ENCODE measurements at places on chromosomes 7 and 10. TPM values are rescaled to one million over a fixed set of nuclear protein-coding genes. Genes with fewer than 3 reads are reported as not detected.
A peak's percentile ranks its signal among the peaks of the same experiment; 100 is the strongest.

GRCh38 chr10:21329995-21330627 lies 195.4 kb downstream of the SKIDA1 start:
- DNase-seq, result no peak

- no peak for DNase-seq
Observed at GRCh38 chr7:126574276-126575250, 678.2 kb downstream of the GRM8 start.

GRCh38 chr10:14179251-14179650 lies 151.5 kb downstream of the FRMD4A start:
- no peak for DNase-seq

DNA sequence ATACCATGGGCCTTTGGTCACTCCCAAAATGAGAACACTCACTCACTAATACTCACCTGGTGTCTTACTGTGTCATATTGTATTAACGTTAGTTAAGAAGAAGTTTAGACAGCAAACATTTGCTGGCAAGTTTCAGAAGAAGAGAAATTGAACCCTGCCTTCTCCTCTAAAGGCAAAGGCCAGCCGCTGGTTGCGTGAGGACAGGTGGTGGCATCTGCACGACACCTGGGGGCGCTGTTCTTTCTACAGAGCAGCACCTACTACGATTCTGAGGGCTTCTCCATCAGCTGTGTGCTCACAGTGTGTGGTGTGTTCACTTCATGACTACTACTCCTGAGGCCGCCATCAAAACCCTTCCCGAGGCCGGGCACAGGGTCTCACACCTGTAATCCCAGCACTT lies 17.9 kb upstream of the CLEC2L start:
- DNase-seq, result peak; percentile 41

- DNase-seq, result no peak
Observed at GRCh38 chr10:29353305-29353704, 64.4 kb downstream of the LYZL1 start.

DNA sequence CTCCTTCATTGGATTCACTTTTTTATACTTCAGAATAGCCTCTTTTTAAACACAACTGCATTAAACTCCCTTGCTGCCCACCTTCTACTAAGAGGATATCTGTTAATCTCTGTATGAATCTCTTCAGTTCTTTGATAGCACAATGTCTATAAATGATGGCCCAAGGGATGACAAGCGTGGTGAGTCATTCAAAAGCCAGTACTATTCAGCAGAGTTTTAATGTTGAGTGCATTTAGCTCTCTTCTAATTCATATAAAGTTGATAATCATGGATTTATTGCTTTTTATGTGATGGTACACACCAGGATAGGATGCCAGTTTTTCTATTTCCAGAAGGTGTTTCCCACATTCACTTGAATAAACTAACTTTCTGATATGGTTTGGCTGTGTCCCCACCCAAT lies 57.4 kb upstream of the HECTD2 start:
- no peak for DNase-seq

DNA sequence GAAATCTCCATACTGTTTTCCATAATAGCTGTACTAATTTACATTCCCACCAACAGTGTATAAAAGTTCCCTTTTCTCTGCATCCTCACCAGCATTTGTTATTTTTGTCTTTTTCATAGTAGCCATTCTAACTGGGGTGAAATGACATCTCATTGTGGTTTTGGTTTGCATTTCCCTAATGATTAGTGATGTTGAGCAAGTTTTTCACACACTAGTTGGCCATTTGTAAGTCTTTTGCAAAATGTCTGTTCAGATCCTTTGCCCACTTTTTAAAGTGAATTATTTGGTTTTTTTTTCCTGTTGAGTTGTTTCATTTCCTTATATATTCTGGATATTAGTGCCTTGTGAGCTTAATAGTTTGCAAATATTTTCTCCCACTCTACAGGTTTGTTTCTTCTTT lies 101.0 kb upstream of the NFE2L3 start:
- DNase-seq, result no peak

DNA sequence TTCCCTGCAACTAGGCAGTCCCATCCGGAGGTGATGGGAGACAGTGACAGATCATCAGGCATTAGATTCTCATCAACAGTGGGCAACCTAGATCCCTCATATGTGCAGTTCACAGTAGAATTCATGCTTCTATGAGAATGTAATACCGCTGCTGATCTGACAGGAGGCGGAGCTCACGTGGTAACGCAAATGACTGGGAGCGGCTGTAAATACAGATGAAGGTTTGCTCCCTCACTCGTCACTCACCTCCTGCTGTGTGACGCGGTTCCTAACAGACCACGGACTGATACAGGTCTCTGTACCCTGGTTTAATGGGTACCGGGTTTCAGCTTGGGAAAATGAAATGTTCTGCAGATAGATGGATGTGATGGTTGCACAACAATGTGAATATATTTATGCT lies 47.8 kb upstream of the PIK3AP1 start:
- no peak for DNase-seq

- no peak for DNase-seq
Observed at GRCh38 chr7:135784013-135784412, 35.4 kb upstream of the FAM180A start.

- DNase-seq, result peak; percentile 40
Observed at GRCh38 chr10:132412316-132413192, 15.6 kb downstream of the PWWP2B start.

- DNase-seq, result peak; percentile 89
Observed at GRCh38 chr7:30800785-30801252, 29.6 kb downstream of the MINDY4 start.

- no peak for DNase-seq
Observed at GRCh38 chr10:121485436-121486139, 112.7 kb downstream of the FGFR2 start.

GRCh38 chr10:127996586-127996985 lies 89.7 kb downstream of the PTPRE start:
- DNase-seq, result no peak

- DNase-seq, result peak; percentile 57
Observed at GRCh38 chr7:127770885-127771284, 118.9 kb downstream of the SND1 start.

- no peak for DNase-seq
Observed at GRCh38 chr10:101273330-101273729, 44.1 kb upstream of the LBX1 start.

DNA sequence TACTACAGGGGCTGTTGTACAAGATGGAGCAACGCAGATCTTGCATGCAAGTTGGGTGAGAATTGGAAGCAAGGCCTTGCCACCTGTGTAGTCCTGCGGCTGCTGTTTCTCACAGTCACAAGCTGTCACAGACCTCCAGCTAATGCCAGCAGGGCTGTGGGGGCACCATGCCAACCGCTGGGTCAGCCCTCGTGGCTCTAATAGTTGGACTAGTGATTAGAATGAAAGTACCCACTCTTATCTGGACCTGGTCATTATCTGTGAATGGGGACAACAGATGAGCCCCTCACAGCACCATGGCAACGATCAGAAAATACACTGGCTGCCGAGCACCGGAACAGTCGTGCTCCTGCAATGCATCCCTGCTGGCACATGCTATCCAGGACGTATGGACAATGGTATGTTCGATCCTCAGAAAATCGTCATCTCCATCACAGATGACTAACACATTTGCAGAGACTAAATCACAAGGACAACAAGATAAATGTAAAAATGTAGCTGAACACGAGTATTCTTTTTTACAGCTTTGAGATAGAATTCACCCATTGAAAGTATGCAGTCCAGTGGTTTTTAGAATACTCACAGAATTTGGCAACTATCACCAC lies 80.4 kb upstream of the CALN1 start:
- DNase-seq, result peak; percentile 74

- DNase-seq, result no peak
Observed at GRCh38 chr7:7554021-7554432, 12.7 kb upstream of the MIOS start.

GRCh38 chr10:70573599-70574506 lies 28.7 kb downstream of the PRF1 start:
- DNase-seq, result no peak

GRCh38 chr7:101232141-101232850 lies 5.3 kb downstream of the CLDN15 start:
- DNase-seq, result peak; percentile 56

GRCh38 chr7:144378651-144379050 lies 23.4 kb downstream of the ARHGEF5 start:
- no peak for DNase-seq

- peak; percentile 84 for DNase-seq
Observed at GRCh38 chr7:90320801-90321494, at the start of gene FAM237B. Gene FAM237B (minus strand): TSS chr7:90321304. CDS start chr7:90319748, 1,556 bp downstream.

DNA sequence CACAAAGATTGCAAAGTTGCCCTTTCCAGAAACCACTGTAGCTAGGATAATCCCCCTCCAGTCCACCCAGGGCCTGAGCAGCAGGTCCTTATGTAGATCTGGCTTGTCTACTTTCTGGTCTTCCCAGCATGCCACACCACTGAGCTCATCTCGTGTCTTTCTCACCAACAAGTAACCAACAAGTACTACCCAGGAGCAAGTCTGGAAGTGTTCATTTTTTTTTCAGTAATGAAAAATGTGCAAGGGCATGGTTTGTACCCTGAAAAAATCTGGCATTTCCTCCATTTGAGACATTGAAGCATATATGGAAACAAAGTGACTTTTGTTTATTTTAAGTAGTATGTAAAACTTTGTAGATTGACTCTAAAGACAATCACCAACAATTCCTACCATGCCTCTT lies 120.8 kb downstream of the INHBA start:
- no peak for DNase-seq

DNA sequence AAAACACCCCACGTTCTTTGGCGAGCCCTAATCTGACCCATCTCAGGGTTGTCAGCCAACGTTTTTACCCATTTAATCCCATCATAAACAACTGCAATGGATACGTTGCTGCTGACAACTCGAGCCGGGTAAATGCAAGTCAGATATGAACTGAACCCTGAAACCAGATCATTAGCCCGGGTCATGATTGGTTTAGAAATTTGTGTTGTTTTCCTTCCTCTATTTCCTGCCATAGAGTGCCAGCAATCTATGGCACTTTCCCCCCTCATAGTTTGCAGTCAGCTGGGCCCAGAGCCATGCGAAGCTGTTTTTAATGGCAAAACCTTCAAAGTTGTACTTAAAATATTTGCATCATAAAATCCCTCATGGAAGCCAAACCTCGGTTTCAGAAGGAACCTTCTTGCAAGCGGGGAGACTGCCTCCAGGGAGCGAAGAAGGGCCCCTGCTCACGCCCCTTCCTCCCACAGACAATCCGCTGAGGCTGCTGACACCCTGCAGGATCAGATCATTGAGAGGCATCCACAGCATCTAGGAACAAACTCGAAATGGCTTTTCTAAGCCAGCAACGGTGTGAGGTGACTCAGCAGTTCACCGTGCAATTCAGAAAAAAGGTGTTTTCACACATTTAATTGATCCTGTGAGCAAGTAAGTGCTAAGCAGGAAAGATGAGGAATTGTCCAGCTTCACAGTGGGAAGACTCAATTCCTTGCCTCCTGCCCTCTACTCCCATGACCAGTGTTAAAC lies 710.1 kb downstream of the PARD3 start:
- DNase-seq, result no peak

DNA sequence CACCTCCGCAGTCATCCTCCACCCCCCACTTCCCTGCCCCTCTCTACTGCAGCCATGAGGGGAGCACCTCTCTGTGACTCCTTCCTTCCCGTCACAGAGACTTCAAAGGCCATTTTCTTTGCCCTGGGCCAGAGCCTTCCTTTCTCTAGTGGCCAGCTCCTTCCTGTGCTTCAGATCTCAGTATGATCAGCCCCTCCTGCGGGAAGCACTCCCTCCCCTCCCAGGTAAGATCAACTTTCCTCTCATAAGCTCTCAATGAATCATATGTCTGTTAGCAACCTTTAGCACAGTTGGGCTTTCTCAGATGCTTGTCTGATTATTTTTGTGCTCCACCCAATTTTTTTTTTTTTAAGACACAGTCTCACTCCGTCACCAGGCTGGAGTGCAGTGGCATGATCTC lies 241.0 kb upstream of the PRSS1 start:
- DNase-seq, result no peak

DNA sequence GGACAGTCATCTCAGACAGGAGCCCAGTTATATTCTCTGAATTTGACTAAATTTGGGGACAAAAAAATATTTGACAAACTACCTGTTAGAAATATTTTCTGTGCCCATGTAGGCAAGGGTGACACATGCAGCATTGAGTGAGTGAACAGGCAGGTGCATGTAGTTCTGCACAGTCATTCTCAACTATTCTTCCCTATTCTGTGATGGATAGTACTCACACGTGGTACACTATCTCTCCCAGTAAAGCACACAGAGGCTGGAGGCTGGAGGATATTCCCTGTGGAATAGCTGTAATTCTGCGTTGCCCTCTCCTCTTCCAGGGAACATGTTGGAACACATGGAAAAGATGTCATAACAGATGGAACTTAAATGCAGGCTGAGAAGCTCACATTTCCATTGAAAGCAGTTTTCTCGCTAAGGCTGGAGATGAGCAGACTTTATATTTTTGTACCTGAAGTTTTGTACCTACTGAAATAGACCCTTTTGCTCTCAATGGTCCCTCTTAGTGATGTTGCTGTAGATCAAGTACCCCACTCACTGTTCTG lies 75.0 kb downstream of the GPR141 start:
- DNase-seq, result no peak

DNA sequence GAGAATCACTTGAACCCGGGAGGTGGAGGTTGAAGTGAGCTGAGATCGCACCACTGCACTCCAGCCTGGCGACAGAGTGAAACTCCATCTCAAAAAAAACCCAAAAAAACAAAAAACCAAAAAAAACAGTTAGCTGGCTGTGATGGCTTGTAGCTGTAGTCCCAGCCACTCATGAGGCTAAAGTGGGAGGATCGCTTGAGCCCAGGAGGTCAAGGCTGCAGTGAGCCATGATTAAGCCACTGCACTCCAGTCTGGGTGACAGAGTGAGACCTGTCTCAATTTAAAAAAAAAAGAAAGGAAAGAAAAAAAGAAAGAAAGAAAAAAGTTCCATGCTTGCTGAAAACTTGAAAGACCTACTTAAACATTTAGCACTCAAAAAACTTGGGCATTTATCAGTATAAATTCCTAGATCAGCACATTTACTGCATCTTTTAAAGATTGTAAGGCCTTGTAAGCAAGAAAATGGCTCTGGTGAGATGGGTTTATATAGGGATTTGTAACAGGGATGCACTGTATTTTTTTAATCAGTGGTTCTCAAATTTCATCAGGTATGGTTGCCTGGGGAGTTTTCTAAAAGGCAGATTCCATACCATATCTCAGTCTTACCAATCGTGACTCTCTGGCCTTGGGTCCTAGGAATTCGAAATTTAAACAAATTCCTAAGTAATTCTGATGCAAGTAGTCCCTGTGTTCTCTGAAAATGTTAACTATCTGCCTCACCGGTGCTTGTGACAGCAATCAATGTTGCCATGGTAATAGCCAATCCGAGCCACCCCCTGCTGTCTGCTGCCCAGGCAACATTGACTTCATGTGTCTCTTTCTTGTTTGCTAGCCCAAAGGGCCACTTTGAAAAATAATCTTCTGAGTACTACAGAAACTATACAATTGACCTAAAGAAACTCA lies 11.5 kb upstream of the NT5C2 start:
- no peak for DNase-seq

GRCh38 chr7:28487487-28487886 lies 75.2 kb downstream of the CREB5 start:
- no peak for DNase-seq

The CDC14C gene
- polyA plus RNA-seq, result not detected

The ENKUR gene
- polyA plus RNA-seq, result 0.06 TPM

The UROS gene
- 51.2 TPM for polyA plus RNA-seq

The MSS51 gene
- polyA plus RNA-seq, result 0.95 TPM

The DGKB gene
- 2.1 TPM for polyA plus RNA-seq

The RNF32 gene
- polyA plus RNA-seq, result 2.3 TPM

The FBXL13 gene
- polyA plus RNA-seq, result 1.1 TPM

The COL28A1 gene
- 0.08 TPM for polyA plus RNA-seq

The GPR15LG gene
- not detected for polyA plus RNA-seq

The TEX36 gene
- polyA plus RNA-seq, result not detected

The MMS19 gene
- polyA plus RNA-seq, result 83.9 TPM

Data from SK-N-SH (cell line).